ENCODE measurements at places on chromosomes 13 and 19. TPM values are rescaled to one million over a fixed set of nuclear protein-coding genes. Genes with fewer than 3 reads are reported as not detected.

CRLF1 gene
- 2.8 TPM for total RNA-seq

CGB1 gene
- not detected for total RNA-seq

RGS9BP gene
- 0.72 TPM for total RNA-seq

STOML3 gene
- total RNA-seq: not detected

PSG2 gene
- not detected for total RNA-seq

DNA sequence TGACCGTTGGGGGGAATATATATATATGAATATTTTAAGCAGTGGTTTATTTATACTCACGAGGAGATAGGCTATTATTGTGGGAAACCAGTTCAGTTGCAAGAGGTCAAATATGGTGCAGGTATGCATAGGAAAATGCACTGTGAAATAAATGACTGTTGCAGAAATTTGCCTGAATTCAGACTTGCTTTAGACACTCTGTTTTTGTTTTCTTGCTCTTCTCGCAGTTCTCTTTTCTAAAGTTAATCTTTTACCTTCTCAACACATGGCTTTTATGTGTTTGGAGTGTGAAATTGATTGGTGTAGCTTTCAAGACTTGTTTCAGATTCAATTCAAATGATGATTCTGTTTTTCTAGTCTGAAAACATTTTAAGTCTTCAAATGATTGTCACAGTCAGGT is 109.7 kb downstream of the LRCH1 start:
- DNase-seq: no peak

- no peak for DNase-seq
Measured at GRCh38 chr13:98415326-98416070, 161.4 kb downstream of the STK24 start.

GRCh38 chr19:18746401-18747325 is 44.4 kb downstream of the COMP start:
- no peak for DNase-seq

DNA sequence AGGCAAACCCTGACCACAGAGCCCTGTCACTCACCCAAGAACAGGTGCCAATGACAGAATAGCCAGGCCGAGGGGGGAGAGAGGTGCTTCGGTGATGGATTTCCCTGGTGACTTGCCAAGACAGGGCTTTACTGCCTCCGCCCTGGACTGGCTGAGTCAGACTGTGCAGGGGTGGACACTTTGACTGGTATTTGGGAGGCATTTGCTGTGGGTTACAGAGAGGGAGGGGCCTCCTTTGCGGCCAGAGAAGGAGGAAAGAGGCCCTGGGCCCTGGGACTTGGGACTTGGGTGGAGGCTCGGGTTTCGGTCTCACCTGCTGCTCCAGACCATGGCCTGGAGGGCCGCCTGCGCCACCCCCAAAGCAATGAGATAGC is 4.6 kb upstream of the EPS8L1 start:
- peak; percentile 80 for DNase-seq

DNA sequence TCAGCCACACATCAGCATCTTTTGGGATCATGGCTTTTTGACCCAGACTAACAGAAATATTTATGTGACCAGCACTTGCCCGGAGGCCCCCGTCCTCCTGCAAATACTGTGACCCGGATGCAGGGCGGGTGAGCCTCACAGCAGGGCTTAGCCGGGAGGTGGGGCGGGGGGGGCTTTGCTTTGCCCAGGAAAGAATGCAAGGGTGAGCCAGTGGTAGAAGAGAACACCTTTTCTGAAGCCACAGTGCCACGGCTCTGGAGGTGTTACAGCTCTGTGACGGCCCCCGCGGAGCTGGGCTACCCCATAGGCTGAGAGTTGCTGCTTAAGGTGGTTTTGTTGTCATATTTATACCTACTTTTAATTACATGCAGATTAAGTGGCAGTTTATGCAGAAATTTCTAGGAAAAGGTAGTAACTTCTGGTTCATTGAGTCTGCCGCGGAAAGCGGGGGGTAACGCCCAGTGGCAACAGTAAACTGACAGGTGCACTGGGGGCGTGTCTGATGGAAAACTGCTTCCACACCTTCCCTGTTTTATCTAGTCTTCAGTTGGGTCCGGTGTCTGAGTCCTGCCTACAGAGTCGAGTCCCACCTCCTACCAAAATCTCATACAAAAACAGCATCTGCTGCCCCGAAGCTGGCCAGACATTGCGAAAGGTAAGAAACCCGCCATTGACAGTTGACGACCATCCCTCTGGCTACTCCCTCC is 187.9 kb downstream of the TEX29 start:
- no peak for DNase-seq

- DNase-seq: no peak
Measured at GRCh38 chr13:28474491-28475134, 20.3 kb downstream of the FLT1 start.

DNA sequence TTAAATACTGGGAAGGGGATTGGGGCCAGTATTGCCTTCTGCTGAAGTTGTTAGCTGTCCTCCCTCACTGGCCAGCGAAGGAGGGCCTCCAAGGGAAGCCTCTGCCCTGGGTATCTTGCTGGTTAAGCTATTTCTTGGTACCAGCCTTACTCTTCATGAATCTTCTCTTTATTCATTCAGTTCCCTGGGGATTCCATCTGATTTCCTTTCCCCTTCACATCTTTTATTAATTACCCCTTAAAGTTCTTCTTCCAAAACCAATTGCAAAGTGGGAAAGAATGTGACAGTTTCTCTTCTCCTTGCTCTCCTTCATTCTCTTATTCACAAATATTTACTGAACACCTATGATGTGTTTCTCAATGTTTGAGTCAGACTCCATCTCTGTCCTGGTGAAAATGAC is 36.7 kb upstream of the STK24 start:
- DNase-seq: no peak

GRCh38 chr19:3700242-3701032 is at the start of gene PIP5K1C:
PIP5K1C (minus strand) TSS chr19:3700468; CDS start chr19:3700390, 78 bp downstream.
- peak; percentile 77 for DNase-seq

DNA sequence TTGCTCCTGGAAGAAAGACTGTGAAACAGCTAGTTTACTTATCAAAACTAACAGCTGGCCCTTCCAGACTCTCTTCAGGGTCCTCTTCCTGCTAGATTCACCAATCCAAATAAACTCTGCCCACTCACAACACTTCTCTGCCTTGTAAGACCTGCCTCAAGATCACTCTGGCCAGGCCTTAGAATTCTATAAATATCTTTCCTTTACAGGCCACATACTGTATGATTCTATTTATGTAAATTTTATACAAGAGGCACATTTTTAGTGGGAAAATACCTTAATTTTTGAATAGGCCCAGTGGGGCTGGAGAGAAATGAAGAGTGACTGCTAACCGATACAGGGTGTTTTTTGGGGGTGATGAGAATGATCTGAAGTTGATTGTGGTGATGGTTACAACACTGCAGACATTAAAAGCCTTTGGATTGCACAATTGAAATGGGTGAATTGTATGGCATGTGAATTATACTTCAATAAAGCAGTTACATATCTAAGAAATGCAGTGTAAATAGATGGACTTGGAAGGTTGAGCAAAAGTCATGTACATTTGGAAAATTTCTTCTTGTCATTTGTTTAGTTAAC is 141.8 kb downstream of the GPC5 start:
- DNase-seq: no peak

All from RPMI7951 (cell line).